ENCODE measurements at places on chromosomes 12 and 14. TPM values are rescaled to one million over a fixed set of nuclear protein-coding genes. Genes with fewer than 3 reads are reported as not detected.

CLEC2D gene
- polyA plus RNA-seq = 2.5 TPM

TRPV4 gene
- polyA plus RNA-seq = 24.5 TPM

ANKRD52 gene
- 8.6 TPM for polyA plus RNA-seq

MYH6 gene
- 0.13 TPM for polyA plus RNA-seq

GRCh38 chr14:100788942-100789341 lies 37.0 kb upstream of the MEG3 start:
- no peak for DNase-seq

DNA sequence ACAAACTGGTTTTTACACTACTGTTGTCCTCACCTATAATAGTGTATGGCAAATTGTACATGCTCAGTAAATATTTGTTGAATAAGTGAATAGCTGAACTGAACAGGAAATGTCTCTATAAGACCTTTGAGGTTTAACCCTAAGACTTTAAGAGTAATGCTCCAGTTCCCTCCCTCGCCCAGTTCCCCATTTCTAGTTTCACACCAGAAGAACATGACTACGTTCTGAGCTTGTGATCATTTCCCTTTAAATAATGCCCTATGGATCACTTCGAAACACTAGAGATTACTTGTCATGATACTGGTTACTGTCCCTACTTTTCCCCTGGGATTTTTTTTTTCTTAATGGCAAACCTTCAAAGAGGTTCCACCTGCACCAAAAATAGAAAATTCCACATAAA lies 69.3 kb downstream of the PRKD1 start:
- DNase-seq = no peak

DNA sequence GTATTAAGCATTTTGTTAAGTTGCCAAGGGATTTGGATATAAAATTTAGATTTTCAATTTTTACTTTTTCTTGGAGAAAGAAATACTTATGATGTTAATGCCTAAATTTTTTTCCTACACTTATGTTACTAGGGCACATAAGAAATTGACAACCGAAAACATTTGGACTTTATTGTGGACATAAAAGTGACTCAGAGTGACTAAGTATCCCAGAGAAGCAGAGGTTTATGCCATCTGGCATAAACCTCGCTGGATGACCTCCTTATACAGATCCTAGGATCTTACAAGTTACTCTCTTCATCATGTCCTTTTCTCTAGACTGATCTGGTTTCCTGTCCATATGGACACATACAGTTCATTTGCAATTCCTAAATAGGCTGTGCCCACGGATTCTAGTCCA lies 89.8 kb downstream of the RERG start:
- DNase-seq = no peak

DNA sequence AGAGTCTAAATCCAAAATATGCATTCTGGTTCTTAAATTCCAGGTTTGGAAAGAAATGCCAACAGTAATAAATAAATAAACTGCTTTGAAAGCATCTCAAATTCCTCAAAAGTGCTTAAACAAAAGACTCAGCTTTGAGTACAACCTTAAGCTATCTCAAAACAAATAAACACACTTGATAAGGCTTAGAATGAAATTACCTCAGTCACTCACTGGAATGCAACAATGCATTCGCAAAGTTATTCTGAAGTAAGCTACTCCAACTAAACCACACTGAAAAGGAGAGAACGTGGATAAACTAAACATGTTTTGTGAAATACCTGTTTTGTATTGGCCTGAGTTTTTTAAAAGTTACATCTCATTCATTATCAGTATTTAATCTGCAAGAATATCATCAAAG lies 1.2 kb downstream of the SPTSSA start:
- DNase-seq = no peak

Measured in kidney (tissue), 22 donors.